ENCODE measurements at places on chromosomes 7 and 10.

- DNase-seq = no peak
These were observed 488.8 kb upstream of the MGMT start for GRCh38 chr10:128978211-128978610.

GRCh38 chr10:101162677-101163076 is 31.6 kb downstream of the TLX1 start:
- DNase-seq = no peak

- DNase-seq = no peak
These were observed 105.2 kb downstream of the THSD7A start for GRCh38 chr7:11726794-11727155.

GRCh38 chr7:91165846-91166230 is 98.4 kb upstream of the FZD1 start:
- DNase-seq = no peak

- DNase-seq = no peak
These were observed 34.5 kb upstream of the VDAC2 start for GRCh38 chr10:75176046-75176445.

GRCh38 chr10:128476368-128476725 is 350.1 kb upstream of the MKI67 start:
- DNase-seq = no peak

- DNase-seq = no peak
These were observed 21.6 kb downstream of the IDE start for GRCh38 chr10:92552310-92552709.

Measured in NCI-H187 (cell line).